Hematopoietic multipotent progenitor cell (in vitro differentiated cells): ENCODE measurements at places on chromosomes 3 and 15.

- no peak for DNase-seq
These were observed 1.2 kb upstream of the DAZL start for GRCh38 chr3:16606398-16606797.

DNA sequence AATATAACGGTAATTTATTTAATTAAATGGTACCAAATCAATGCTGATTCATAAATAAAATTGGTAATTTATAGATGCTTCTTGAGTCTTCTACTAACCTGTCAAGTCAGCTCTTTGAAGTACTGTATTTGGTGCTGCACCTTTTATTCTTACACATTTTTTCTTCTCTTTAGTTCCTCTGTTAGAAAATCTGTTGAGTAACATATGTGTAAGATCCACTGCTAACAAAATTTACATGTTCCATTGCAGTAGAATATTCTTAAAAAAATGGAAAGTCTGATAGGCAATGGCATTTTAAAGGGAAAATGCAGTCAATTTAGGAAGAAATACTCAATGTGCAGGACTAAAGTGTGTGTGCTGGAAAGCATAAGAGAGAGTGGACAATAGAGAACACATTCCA is 936.6 kb downstream of the ZPLD1 start:
- DNase-seq = no peak

- DNase-seq = no peak
These were observed 28.2 kb downstream of the ARIH1 start for GRCh38 chr15:72502220-72502809.

GRCh38 chr3:13715961-13716360 is 163.9 kb downstream of the WNT7A start:
- DNase-seq = no peak
